ENCODE measurements at places on chromosomes 3 and 15.

- no peak overlapping the region for H3K4me3 ChIP-seq
Measured at GRCh38 chr15:93362203-93362602, 273.2 kb upstream of the RGMA start.

GRCh38 chr3:171005648-171006047 lies 20.9 kb downstream of the SLC2A2 start:
- DNase-seq: no peak
- H3K4me3 ChIP-seq: no peak overlapping the region
- H3K27ac ChIP-seq: no peak overlapping the region
- H3K4me1 ChIP-seq: no peaks in the 10 kb centered on the region

DNA sequence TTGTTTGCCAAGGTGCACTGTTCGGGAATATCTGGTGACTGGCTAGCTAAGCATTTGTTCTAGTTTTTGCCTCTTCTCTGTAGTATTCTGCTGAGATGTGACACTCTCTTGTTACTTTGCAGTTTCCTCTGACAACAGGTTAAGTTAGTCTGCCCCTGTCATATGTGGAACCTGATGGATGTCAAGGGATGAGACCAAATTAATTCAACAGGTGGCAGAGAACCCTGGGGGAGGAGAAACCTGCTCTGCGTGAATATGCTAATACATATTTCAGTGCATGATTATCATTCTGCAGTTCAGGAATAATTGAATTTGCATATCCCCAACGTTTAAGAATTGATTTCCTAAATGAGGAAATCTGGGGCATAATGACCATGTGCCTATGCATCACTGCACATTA lies 777.3 kb downstream of the PDCD6IP start:
- no peaks in the 10 kb centered on the region for H3K36me3 ChIP-seq
- H3K4me1 ChIP-seq: no peaks in the 10 kb centered on the region
- no peak overlapping the region for H3K4me3 ChIP-seq
- H3K27ac ChIP-seq: no peak overlapping the region

DNA sequence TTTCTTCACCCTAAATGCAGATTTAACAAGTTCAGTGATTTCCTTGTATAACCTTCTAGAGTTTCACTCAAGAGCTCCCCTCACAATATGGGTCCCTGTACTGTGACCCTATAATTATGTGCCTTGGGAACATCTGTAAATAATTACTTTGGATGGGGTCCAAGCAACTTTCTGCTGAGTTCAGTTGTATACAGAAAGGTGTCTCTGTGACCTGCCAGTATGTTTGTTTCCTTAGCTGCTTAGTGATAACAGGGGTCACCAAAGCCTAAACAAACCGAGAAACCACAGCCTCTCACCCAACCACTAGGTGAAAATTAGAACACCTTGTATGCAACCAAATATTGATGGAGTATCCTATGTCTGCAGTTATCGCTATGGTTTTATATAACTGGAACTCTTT lies 29.8 kb upstream of the SLC25A36 start:
- H3K4me1 ChIP-seq: no peaks in the 10 kb centered on the region
- DNase-seq: no peak
- H3K4me3 ChIP-seq: no peak overlapping the region
- no peak overlapping the region for H3K27ac ChIP-seq
- no peaks in the 10 kb centered on the region for H3K27me3 ChIP-seq

DNA sequence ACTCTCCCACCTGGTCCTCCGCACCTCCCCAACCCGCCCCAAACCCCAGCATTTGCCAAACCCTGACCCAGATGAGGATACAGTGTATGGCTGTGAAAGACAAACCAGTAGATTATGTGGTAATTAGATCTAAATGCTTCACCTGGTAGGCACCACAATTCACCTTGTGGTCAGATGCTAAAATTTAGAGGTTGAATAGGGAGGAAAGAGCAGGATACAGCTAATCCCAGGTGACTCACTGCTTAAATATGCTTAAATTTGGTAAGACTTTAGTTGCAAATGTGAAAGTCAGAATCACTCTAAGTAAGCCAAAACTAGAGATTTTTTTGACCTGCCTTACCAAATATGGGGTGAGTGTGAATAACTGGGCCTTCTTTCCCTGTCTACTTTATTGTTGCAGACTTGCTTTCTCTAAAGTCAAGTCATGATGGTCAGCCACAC lies 105.5 kb downstream of the MME start:
- no peak overlapping the region for H3K4me3 ChIP-seq
- no peaks in the 10 kb centered on the region for H3K4me1 ChIP-seq
- H3K27ac ChIP-seq: no peak overlapping the region
- H3K27me3 ChIP-seq: no peaks in the 10 kb centered on the region

GRCh38 chr3:186800285-186800684 lies 6.0 kb downstream of the RFC4 start:
- no peak overlapping the region for H3K27ac ChIP-seq
- H3K27me3 ChIP-seq: no peaks in the 10 kb centered on the region
- H3K36me3 ChIP-seq: peaks cover 13% of the 10 kb centered on the region
- no peak overlapping the region for H3K4me3 ChIP-seq

GRCh38 chr3:194592798-194593752 lies 40.1 kb downstream of the TMEM44 start:
- H3K4me1 ChIP-seq: no peaks in the 10 kb centered on the region
- H3K27me3 ChIP-seq: no peaks in the 10 kb centered on the region
- H3K27ac ChIP-seq: no peak overlapping the region
- H3K36me3 ChIP-seq: no peaks in the 10 kb centered on the region

- H3K36me3 ChIP-seq: no peaks in the 10 kb centered on the region
- peak overlapping the region; percentile 67 for H3K27ac ChIP-seq
- H3K4me1 ChIP-seq: peaks cover 21% of the 10 kb centered on the region
- H3K27me3 ChIP-seq: no peaks in the 10 kb centered on the region
- DNase-seq: no peak
Measured at GRCh38 chr3:170356596-170357175, 829 bp upstream of the SKIL start.

DNA sequence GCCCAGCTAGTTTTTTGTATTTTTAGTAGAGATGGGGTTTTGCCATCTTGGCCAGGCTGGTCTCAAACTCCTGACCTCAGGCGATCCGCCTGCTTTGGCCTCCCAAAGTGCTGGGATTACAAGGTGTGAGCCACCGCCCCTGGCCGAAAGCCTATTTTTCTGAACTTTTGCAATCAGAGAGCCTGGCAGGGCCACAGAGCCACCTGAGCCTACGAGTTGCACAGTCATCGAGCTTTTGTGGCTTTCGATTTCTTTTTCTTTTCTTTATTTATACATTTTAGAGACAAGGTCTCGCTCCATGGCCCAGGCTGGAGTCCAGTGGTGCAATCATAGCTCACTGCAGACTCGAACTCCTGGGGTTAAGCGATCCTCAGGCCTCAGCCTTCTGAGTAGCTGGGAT lies 140.4 kb downstream of the NSMCE3 start:
- no peak overlapping the region for H3K4me3 ChIP-seq
- DNase-seq: no peak
- no peaks in the 10 kb centered on the region for H3K4me1 ChIP-seq
- no peak overlapping the region for H3K27ac ChIP-seq

GRCh38 chr3:32551496-32551895 lies 19.2 kb downstream of the DYNC1LI1 start:
- no peak overlapping the region for H3K27ac ChIP-seq
- H3K4me3 ChIP-seq: no peak overlapping the region
- no peaks in the 10 kb centered on the region for H3K36me3 ChIP-seq
- H3K27me3 ChIP-seq: no peaks in the 10 kb centered on the region
- DNase-seq: no peak
- H3K4me1 ChIP-seq: peaks cover 5% of the 10 kb centered on the region

GRCh38 chr3:118987477-118987876 lies 47.2 kb downstream of the IGSF11 start:
- no peaks in the 10 kb centered on the region for H3K27me3 ChIP-seq
- H3K36me3 ChIP-seq: no peaks in the 10 kb centered on the region
- DNase-seq: no peak
- no peaks in the 10 kb centered on the region for H3K4me1 ChIP-seq

DNA sequence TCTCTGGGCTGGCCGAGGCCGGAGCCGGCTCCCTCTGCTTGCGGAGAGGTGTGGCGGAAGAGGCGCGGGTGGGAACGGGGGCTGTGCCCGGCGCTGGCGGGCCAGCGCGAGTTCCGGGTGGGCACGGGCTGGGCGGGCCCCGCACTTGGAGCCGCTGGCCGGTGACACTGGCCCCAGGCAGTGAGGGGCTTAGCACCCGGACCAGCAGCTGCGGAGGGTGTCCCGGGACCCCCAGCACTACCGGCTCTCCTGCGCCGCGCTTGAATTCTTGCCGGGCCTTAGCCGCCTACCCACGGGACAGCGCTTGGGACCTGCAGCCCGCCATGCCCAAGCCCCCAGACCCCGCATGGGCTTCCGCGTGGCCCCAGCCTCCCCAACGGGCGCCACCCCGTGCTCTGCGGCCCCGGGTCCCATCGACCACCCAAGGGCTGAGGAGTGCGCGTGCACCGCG lies 736.3 kb upstream of the ARRDC4 start:
- H3K27me3 ChIP-seq: no peaks in the 10 kb centered on the region
- no peak overlapping the region for H3K4me3 ChIP-seq
- no peaks in the 10 kb centered on the region for H3K36me3 ChIP-seq

DNA sequence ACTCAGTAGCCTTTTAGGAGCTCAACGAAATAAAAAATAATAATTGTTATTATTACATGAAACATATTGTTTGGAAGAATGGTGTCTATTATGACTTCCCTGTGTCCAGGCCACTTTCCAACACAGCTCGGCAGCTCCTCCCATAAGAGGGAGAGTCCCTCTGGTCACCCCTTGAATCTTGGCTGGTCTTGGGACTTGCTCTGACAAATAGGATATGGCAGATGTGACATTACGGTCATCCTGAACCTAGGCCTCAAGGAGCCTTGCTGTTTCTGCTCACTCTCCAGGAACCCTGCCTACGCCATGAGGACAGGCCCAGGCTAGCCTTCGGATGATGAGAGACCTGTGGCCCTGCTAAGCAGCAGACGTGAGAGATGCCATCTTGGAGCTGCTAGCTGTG lies 71.8 kb downstream of the OXNAD1 start:
- no peak overlapping the region for H3K4me3 ChIP-seq
- no peak for DNase-seq
- H3K27ac ChIP-seq: no peak overlapping the region
- H3K4me1 ChIP-seq: peaks cover 15% of the 10 kb centered on the region
- peaks cover 25% of the 10 kb centered on the region for H3K36me3 ChIP-seq

- no peaks in the 10 kb centered on the region for H3K27me3 ChIP-seq
- no peaks in the 10 kb centered on the region for H3K36me3 ChIP-seq
- peak; percentile 31 for DNase-seq
- H3K4me3 ChIP-seq: peak overlapping the region; percentile 58
- H3K27ac ChIP-seq: peak overlapping the region; percentile 99
Measured at GRCh38 chr3:13419505-13420044, 547 bp downstream of the NUP210 start.

- H3K4me1 ChIP-seq: no peaks in the 10 kb centered on the region
- no peak for DNase-seq
Measured at GRCh38 chr3:21466476-21466875, 284.5 kb downstream of the ZNF385D start.

GRCh38 chr3:86563400-86563970 lies 427.5 kb downstream of the VGLL3 start:
- H3K4me3 ChIP-seq: no peak overlapping the region
- no peaks in the 10 kb centered on the region for H3K36me3 ChIP-seq
- no peak for DNase-seq
- no peaks in the 10 kb centered on the region for H3K4me1 ChIP-seq

DNA sequence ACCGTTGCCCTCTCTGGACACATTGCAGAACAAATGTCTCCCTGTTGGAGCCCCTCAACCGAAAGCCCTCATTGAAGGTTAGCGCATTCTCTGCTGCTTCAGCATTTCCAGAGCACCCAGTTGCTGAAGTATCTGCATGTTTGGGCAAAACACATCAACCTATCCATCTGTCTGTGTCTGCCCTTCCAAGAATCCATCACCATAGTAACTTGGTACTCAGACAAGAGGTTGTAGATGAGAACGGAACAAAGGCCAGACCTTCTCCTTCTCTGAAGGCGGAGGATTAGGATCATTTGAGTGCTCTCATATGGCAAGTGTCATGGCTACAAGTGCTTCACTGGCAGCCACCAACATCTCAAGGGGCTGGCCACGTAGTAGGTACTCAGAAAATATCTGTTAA lies 23.1 kb upstream of the RHO start:
- no peak overlapping the region for H3K4me3 ChIP-seq
- H3K27ac ChIP-seq: no peak overlapping the region
- no peaks in the 10 kb centered on the region for H3K36me3 ChIP-seq
- no peak for DNase-seq
- H3K4me1 ChIP-seq: no peaks in the 10 kb centered on the region

DNA sequence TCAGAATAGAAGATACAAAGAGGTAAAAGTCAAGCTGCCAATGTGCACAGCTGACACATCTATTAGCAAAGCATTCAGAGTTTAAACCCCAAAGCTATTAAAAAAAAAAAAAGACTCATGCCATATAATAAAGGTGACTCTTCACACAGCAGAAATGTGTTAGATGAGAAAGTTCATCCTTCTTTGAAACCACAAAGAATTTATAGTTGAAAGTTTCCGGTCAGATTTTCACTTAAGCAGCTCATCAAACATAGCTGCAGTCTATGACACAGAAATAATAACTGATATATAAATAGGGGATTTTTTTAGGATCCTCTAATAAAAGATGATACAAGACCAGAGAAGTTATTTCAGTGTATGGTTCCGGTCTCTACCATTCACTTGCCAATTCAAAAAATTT lies 76.6 kb downstream of the WWTR1 start:
- no peaks in the 10 kb centered on the region for H3K4me1 ChIP-seq
- no peak overlapping the region for H3K4me3 ChIP-seq
- no peak overlapping the region for H3K27ac ChIP-seq
- no peak for DNase-seq
- H3K27me3 ChIP-seq: no peaks in the 10 kb centered on the region

DNA sequence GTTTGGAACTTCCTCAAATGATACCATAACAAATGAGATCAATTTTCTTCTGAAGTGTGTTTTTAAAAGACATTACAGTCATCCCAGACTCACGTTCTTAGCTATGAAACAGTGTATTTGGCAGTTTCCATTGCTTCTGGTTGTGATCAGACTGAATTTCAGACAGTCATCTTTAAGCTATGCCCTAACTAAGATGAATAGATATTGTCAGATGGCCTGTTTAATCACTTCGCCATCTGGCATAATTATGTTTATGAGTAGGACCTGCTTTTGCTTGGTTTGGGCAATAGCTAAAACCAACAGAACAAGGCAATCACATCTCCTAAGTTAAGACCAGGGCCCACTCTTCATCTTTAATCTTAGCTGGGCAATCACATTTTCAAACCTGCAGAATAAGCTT lies 313.1 kb downstream of the SV2B start:
- H3K4me1 ChIP-seq: no peaks in the 10 kb centered on the region
- DNase-seq: no peak
- no peaks in the 10 kb centered on the region for H3K27me3 ChIP-seq
- H3K4me3 ChIP-seq: no peak overlapping the region

DNA sequence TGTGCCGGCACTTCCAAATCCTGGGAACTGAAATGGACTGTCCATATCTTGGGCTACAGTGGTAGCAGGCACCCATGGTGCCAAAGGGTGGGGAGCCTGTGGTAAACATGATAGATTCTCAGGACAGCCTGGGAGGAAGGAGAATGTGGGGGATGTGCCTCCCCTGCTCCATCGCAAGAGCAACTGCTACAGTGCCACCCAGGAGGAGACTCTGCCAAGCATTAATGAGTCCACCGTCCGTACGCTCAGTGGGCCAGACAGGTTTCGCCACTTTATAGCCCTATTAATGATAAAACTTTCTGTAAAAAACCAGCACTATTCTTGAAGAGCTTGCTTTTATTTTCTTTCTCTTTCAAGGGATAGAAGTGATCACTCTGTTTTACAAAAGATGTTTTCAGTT lies 75.2 kb downstream of the FMN1 start:
- H3K4me3 ChIP-seq: no peak overlapping the region
- no peak for DNase-seq
- no peak overlapping the region for H3K27ac ChIP-seq
- no peaks in the 10 kb centered on the region for H3K27me3 ChIP-seq

Data from effector memory CD4-positive, alpha-beta T cell (primary cell).